Activated effector memory CD4-positive, alpha-beta T cell treated with Interleukin-2 at 50 U/mL for 16 hours (primary cell): ENCODE measurements at places on chromosomes 3 and 15.

DNA sequence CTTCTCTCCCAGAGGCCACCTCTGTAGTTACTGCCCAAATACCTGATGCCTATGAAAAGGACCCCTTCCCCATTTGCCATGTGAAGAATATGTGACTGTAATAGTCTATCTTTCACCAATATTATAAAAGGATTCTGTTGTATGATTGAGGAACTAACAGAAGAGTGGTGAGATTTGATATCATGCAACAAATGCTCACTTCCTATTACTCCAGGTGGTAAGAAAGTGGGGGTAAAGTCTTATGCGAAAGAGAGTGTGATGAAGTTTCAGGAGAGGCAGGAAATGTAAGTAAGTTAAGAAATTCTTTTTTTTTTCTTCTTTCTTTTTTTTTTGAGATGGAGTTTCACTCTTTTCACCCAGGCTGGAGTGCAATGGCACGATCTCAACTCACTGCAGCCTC lies 24.4 kb upstream of the RAP2B start:
- no peak for DNase-seq

- no peak for DNase-seq
These were observed 12.3 kb upstream of the ULK4 start for GRCh38 chr3:41974223-41974622.

- DNase-seq, result no peak
These were observed 13.4 kb downstream of the SPICE1 start for GRCh38 chr3:113501597-113501996.

DNA sequence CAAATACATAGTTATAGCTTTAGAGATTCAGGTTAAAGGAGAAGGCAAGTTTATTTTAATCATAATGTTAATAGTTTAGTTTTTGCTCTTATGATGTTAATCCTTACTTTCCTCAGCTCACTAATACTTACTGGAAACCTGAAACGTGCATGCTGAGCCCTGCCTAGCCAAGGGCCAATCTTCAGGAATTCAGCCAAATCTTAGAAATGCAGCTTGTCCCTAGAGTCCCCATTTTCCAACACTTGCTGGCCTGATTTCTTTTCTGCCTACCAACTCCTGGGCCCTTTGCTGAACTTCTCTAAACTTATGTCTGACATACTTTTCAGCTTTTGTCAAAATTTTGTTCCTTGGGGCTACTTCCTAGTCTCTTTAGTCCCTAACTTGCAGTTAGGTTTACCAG lies 22.8 kb downstream of the BCHE start:
- DNase-seq, result no peak

GRCh38 chr3:14539384-14539741 lies 779 bp downstream of the GRIP2 start:
- no peak for DNase-seq

- no peak for DNase-seq
These were observed 117.9 kb downstream of the TLE3 start for GRCh38 chr15:69979783-69980182.

- DNase-seq, result no peak
These were observed 61.5 kb downstream of the CHCHD4 start for GRCh38 chr3:14063152-14063551.

GRCh38 chr3:152874896-152875749 lies 40.2 kb downstream of the P2RY1 start:
- no peak for DNase-seq

- no peak for DNase-seq
These were observed 59.2 kb downstream of the AAGAB start for GRCh38 chr15:67195305-67195704.

GRCh38 chr15:70264014-70264582 lies 166.4 kb upstream of the TLE3 start:
- no peak for DNase-seq

GRCh38 chr3:169146179-169146665 lies 517.3 kb downstream of the MECOM start:
- no peak for DNase-seq

GRCh38 chr3:172658344-172659245 lies 52.3 kb downstream of the NCEH1 start:
- DNase-seq, result no peak

DNA sequence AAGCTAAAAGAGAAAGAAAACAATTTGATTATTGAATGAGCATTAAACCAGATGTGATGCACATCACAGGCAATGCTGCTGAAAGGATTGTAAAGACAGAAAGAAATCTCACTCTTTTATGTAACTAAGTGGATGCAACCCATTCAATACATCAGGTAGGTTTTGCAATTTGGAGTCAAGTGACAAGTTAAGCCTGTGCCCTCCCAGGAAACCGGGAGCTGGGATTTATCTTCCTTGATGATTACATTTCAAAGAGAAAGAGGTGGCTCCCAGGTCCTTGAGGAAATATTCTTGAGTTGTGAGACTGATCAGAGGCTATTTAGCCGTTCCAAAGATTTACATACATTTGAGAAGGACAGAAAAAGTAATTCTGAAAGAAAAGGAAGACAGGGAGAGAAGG lies 219.0 kb upstream of the PROK2 start:
- DNase-seq, result no peak

DNA sequence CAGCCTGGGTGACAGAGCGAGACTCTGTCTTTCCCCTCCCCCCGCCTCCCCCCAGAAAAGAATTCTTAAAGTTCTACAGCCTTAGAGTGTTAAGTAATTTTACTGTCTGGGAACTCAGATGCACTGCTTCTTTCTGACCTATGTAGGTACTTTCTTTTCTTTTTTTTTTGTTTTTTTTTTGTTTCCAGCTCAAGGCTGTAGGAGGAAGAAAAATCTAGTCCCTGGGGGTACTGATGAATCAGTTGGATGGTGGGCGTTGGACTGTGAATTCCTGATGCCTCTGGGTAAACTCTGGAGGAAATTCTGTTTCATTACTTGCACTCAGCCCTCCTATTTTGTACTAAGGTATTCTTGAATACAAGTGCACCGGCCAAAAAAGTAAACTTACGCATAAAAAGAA lies 10.8 kb downstream of the GHRL start:
- no peak for DNase-seq

- DNase-seq, result no peak
These were observed 60.7 kb downstream of the TIMP4 start for GRCh38 chr3:12097971-12098370.

DNA sequence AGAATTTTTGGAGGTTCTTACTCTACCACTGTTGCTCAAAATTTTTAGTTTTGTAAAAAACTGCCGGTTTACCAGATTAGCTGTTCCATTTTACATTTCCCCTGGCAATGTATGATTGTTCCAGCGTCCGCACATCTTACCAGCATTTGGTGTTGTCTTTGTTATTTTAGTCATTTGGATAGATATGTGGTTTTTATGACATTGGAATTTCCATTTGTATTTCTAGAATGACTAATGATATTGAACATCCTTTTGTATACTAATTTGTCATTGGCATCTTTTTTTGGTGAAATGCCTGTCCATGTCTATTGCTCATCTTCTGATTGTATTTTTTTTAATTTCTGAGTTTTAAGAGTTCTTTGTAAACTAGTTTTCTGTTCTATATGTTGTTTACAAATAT lies 28.5 kb downstream of the LRRC28 start:
- DNase-seq, result no peak

- no peak for DNase-seq
These were observed 251.4 kb downstream of the MAGI1 start for GRCh38 chr3:65787340-65787739.
